ENCODE measurements at places on chromosomes 13 and 19. TPM values are rescaled to one million over a fixed set of nuclear protein-coding genes. Genes with fewer than 3 reads are reported as not detected.

GRCh38 chr13:112928972-112929782 lies 39.8 kb upstream of the MCF2L start:
- no peak overlapping the region for H3K27ac ChIP-seq
- no peak overlapping the region for H3K4me3 ChIP-seq
- H3K27me3 ChIP-seq: peaks cover 29% of the 10 kb centered on the region
- H3K36me3 ChIP-seq: no peaks in the 10 kb centered on the region
- DNase-seq: no peak

DNA sequence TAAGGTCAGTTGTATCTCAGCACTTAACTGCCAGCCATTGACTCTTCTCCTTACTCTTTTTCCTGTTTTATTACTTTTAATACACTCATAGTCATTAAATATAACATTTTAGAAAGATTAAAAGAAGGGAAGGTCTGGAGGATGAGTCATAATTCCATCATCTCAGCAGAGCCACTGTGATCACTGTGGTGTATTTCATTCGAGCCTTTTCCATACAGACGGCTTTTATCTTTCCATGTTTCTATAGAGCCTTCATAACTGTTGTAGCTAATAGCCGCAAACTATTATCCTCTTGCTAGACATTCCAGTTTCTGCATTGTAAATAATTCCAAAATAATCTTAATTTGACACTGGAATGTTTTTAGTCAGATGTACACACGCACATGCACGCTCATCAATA lies 4.7 kb upstream of the FLT1 start:
- H3K4me3 ChIP-seq: no peak overlapping the region
- peaks cover 50% of the 10 kb centered on the region for H3K27me3 ChIP-seq

GRCh38 chr19:10406191-10406590 lies 2.8 kb upstream of the CDC37 start:
- peak overlapping the region; percentile 95 for H3K27ac ChIP-seq
- H3K4me3 ChIP-seq: peak overlapping the region; percentile 83
- H3K36me3 ChIP-seq: peaks cover 47% of the 10 kb centered on the region
- no peak for DNase-seq
- H3K4me1 ChIP-seq: peaks cover 71% of the 10 kb centered on the region
- no peaks in the 10 kb centered on the region for H3K27me3 ChIP-seq

DNA sequence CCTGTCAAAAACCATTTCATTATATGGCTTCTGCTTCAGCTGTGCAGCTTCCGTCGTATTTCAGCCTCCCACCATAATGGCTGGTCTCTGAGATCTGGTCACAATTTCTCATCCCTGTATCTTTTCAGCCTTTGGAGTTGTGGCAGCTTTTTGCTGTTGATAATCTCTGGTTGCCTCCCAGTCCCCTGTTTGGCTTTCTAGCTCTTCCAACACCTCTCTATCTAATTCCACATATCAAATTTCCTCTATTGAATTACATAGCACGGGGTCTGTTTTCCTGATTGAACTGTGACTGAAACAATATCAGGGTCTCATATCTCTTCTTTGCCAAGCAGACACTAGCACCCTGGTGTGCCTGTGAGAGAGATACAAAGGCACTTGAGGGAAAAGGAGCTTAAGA lies 222.1 kb upstream of the OBI1 start:
- H3K4me1 ChIP-seq: no peaks in the 10 kb centered on the region
- no peak overlapping the region for H3K4me3 ChIP-seq
- H3K36me3 ChIP-seq: no peaks in the 10 kb centered on the region
- no peak for DNase-seq
- no peaks in the 10 kb centered on the region for H3K27me3 ChIP-seq

- H3K4me1 ChIP-seq: peaks cover 10% of the 10 kb centered on the region
- peak overlapping the region; percentile 59 for H3K4me3 ChIP-seq
- no peaks in the 10 kb centered on the region for H3K36me3 ChIP-seq
These were observed 953 bp downstream of the DZIP1 start for GRCh38 chr13:95643571-95643935.

DNA sequence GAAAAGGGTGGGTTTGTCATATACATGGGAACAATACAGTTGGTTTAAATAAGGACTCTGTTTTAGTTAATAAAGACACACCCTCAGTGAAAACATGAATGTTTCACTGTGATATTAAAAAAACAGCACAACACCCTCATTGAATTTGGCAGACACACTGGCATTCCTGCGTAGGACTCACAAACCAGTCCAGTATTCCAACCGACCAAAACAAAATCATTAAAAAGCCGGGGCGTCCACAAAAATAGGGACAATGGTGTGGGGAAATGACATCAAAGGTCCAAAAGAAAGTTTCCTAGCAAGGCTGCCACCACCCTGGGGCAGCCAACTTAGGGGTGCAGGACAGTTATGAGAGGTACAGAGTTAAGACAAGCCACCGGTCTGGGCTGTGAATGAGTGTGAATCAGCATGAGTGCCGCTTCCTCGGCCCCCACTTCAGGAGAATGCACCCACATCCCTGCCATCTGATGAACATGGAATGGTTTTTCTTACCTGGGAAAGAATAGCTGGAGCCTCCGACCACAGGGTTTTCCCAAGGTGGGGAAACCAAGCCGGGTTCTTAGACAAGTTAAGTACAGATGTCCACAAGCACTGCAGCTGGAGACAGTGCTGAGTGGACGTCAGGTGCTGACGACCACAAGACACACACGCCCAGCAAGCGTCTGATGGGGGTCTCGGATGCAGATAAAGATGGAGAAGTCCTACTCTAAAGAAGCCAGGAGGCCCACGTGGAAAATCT lies 73.3 kb downstream of the KLF2 start:
- H3K4me1 ChIP-seq: peaks cover 7% of the 10 kb centered on the region
- no peaks in the 10 kb centered on the region for H3K27me3 ChIP-seq
- H3K27ac ChIP-seq: no peak overlapping the region
- H3K36me3 ChIP-seq: peaks cover 26% of the 10 kb centered on the region
- DNase-seq: no peak
- no peak overlapping the region for H3K4me3 ChIP-seq

DNA sequence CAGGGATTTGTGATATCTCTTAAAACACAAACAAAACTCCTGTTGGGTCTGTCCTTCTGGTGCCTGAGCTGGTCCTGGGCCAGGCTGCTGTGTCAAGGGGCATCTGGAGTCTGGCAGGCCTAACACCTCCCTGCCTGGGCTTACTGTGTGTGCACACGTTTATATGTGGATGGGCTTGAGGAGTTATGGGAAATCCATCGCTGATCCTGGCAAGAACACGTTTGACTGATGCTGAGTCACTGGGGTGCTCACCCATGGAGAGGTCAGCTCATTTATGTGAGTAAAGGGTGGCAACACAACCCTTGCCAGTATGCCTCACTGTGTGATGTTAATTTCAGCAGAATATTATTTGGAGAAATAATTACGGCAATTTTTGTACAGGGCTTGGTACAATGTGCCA lies 44.5 kb upstream of the PCDH8 start:
- no peak for DNase-seq
- no peak overlapping the region for H3K4me3 ChIP-seq
- no peaks in the 10 kb centered on the region for H3K36me3 ChIP-seq
- no peaks in the 10 kb centered on the region for H3K27me3 ChIP-seq

GRCh38 chr19:56690670-56691069 lies 19.1 kb upstream of the ZNF835 start:
- no peak overlapping the region for H3K4me3 ChIP-seq
- H3K4me1 ChIP-seq: no peaks in the 10 kb centered on the region
- no peaks in the 10 kb centered on the region for H3K36me3 ChIP-seq
- H3K27ac ChIP-seq: no peak overlapping the region

DNA sequence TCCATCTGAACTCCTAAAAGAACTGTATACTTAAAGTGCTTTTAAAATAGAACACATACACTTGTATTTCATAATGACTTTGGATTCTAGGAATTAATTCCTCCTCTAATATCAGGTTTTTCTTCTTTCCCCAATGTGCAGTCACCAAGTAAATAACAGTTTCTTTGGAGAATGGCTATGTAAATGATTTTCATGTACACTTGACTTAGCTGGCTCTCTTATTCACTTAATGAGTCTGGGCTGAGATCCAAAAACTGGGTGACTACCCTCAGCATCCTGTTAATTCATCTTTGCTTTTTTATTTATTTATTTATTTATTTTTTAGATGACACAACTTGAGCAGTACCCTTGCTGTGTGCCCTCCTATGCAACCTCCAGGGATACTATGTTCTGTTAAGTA lies 1003.7 kb downstream of the SLITRK1 start:
- no peaks in the 10 kb centered on the region for H3K27me3 ChIP-seq
- H3K27ac ChIP-seq: no peak overlapping the region
- H3K4me3 ChIP-seq: no peak overlapping the region
- H3K4me1 ChIP-seq: no peaks in the 10 kb centered on the region

- peaks cover 20% of the 10 kb centered on the region for H3K4me1 ChIP-seq
- H3K4me3 ChIP-seq: no peak overlapping the region
- no peak overlapping the region for H3K27ac ChIP-seq
- no peaks in the 10 kb centered on the region for H3K27me3 ChIP-seq
These were observed 5.0 kb downstream of the PAK4 start for GRCh38 chr19:39130337-39131254.

- no peak overlapping the region for H3K27ac ChIP-seq
- no peaks in the 10 kb centered on the region for H3K36me3 ChIP-seq
- H3K27me3 ChIP-seq: no peaks in the 10 kb centered on the region
- no peak overlapping the region for H3K4me3 ChIP-seq
- no peak for DNase-seq
These were observed 68.8 kb downstream of the LMO7 start for GRCh38 chr13:75704927-75705288.

GRCh38 chr19:23996549-23996948 lies 81.9 kb downstream of the ZNF726 start:
- H3K4me3 ChIP-seq: no peak overlapping the region
- no peak overlapping the region for H3K27ac ChIP-seq
- H3K36me3 ChIP-seq: no peaks in the 10 kb centered on the region
- H3K4me1 ChIP-seq: no peaks in the 10 kb centered on the region

DNA sequence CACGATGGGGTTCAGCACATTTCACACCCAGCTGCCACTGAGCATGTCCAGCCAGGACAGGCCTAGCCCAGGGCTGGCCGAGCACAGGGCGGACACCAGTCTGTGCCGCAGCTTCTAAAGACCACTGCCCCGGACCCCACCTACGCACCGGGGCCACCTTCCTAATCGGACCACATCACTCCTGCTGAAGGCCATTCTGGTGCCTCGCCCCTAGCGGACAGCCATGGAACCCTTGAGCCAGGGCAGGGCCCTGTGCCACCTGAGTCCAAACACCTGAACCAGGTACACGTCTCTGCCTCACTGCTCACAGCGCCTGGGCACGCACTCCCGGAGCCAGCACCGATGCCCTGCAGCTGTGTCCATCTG lies 8.4 kb upstream of the C13orf46 start:
- H3K27ac ChIP-seq: no peak overlapping the region
- H3K4me3 ChIP-seq: no peak overlapping the region
- no peak for DNase-seq
- H3K4me1 ChIP-seq: no peaks in the 10 kb centered on the region
- H3K36me3 ChIP-seq: peaks cover 53% of the 10 kb centered on the region

DNA sequence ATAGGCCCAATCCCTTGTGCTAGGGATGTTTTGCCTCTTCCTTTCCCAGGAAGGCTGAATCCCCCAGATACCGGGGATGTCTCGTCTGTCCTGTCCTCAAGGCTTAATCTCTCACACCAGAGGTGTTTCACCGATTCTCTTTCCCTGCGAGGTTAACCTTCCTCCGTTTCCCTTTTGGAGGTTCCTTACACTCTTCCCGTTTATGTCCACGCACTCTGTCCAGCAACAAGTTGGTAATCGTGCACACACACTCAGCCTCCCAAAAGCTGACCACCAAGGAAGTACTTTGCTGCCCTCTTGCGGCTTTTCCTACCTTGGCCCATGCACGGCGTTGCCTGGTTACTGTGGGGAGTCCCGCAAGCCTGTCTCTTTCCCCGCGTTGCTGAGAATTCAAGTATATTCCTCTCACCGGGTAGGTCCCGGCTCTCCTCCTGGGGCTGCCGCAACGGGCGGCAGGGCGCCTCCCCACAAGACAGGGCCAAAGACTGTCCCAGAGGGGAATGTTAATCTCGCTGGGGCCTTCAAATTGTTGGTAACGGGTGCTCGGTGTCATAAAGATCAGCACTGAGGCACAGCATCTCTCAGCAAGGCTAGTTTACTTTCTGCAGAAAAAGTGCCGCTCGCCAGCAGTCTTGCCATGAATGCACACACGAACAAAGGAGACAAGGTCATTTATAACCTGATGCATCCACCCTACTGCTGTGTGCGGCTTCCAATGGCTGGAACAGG lies 36.7 kb upstream of the CD177 start:
- H3K4me3 ChIP-seq: no peak overlapping the region
- H3K27me3 ChIP-seq: no peaks in the 10 kb centered on the region
- no peaks in the 10 kb centered on the region for H3K36me3 ChIP-seq
- no peaks in the 10 kb centered on the region for H3K4me1 ChIP-seq
- no peak overlapping the region for H3K27ac ChIP-seq
- no peak for DNase-seq

- H3K27ac ChIP-seq: no peak overlapping the region
- no peaks in the 10 kb centered on the region for H3K4me1 ChIP-seq
- H3K36me3 ChIP-seq: no peaks in the 10 kb centered on the region
- no peak overlapping the region for H3K4me3 ChIP-seq
- no peaks in the 10 kb centered on the region for H3K27me3 ChIP-seq
These were observed 556.1 kb downstream of the EFNB2 start for GRCh38 chr13:105979131-105980011.

DNA sequence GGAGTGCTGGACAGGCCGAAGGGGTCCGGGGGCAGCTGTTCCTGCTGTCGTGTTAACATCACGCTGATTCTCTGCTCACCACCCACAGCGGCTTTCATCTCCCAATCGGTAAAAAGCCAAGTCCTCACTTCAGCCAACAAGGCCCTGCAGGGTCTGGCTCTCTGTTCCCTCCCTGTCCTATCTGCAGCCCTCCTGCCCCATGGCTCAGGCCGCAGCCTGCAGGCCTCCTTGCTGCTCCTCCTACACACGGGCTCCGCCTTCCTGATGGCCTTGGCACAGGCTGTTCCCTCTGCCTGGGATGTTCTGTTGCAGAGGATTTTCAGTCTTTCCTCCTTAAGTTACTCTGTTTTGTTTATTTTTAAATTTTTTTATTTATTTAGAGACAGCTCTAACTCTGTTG lies 22.2 kb downstream of the FUZ start:
- no peak for DNase-seq
- H3K36me3 ChIP-seq: peaks cover 49% of the 10 kb centered on the region
- no peak overlapping the region for H3K4me3 ChIP-seq
- no peaks in the 10 kb centered on the region for H3K27me3 ChIP-seq

DNA sequence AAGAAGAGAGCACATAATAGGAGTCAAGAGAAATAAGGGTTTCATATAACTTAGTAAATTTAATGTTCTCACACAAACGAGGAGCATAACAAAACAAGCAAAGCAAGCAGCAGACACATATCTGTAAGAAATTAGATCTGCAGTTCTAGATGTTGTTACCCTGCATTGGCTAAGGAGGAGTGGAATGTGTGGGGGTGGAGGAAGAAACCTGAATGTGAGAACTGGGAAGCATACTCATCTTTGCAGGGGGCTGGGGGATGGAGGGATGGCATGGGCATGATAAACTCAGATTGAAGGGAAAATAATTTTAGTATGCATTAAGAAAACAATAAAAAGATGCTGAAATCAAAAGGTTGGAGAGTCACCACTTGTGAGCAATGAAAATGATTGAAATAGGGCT lies 255.0 kb downstream of the LIG4 start:
- H3K27ac ChIP-seq: no peak overlapping the region
- H3K36me3 ChIP-seq: no peaks in the 10 kb centered on the region
- no peak for DNase-seq

GRCh38 chr19:13366529-13367143 lies 139.6 kb downstream of the CACNA1A start:
- no peak for DNase-seq
- no peak overlapping the region for H3K27ac ChIP-seq
- H3K27me3 ChIP-seq: no peaks in the 10 kb centered on the region
- H3K4me1 ChIP-seq: no peaks in the 10 kb centered on the region

The CKM gene
- total RNA-seq: not detected

The SSC5D gene
- total RNA-seq: 0.15 TPM

The PSG11 gene
- total RNA-seq: not detected

The SLITRK6 gene
- total RNA-seq: not detected

The B3GNT3 gene
- not detected for total RNA-seq

The PEG3 gene
- total RNA-seq: not detected

The PRR20A gene
- not detected for total RNA-seq

The KCNC3 gene
- 4.3 TPM for total RNA-seq

The C5AR1 gene
- not detected for total RNA-seq

The GJB2 gene
- total RNA-seq: 5.6 TPM
